ENCODE measurements at places on chromosomes 2 and 18.

DNA sequence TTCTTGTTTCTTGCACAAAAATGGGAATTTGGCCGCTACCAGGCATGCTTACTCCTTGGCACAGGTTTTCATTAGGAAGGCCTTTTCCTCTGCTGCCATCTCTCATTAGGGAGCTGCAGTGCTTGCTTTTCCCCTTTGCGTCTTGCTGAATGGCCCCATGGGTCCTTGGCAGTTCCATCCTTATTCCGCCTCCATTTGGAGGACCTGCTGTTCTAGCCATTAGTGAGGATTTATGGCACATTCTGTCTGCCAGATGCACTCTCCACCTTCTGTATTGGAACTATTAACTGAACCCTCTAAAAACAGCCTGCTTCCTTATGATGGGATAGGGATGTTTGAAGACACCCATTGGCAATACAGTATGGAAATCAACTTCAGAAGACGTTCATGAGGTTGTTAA lies 103.5 kb upstream of the NOSTRIN start:
- peak; percentile 47 for DNase-seq

DNA sequence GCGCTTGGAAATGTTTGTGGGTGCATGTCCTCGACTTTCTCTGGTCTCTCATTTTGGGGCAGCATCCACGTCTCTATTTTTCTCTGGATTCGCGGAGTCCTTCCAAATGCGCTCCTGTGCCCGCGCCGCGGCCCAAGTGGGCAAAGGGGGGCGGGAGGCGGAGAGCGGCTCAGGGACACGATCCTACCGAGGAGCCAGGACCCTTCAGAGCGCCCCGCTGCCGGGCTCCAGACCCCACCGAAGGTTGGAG lies 990 bp downstream of the EPAS1 start:
- no peak for DNase-seq

- DNase-seq: no peak
Measured at GRCh38 chr2:178306352-178307073, 112.2 kb downstream of the OSBPL6 start.

DNA sequence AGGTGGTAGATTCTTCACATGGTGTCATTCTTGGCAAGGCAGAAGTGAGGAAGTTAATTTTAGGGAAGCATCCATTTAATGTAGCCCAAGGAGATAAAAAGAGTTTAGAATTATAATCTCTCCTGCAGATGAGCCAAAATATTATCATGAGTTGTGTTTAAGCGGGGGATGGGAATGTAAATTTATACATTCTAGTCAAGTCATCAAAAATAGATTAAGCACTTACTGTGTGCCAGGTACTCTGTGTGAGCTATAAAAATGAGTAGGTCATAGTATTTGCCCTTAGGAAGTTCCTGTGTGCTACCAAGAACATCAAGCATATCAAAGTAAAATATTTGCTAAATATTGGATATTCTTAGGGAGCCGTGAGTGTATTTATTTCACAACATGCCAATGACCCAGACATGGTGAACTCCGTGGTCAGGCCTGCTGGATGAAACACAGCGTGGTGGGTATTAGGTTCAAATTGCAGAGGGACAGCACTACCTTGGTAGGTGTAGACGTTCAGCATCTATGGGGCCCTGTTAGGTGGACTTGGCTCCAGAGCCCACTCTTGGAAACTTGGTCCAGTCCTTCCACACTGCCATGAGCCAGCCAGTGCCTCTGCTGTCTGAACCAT lies 37.4 kb downstream of the MEIS1 start:
- no peak for DNase-seq

GRCh38 chr2:149741646-149742045 lies 154.1 kb upstream of the MMADHC start:
- DNase-seq: no peak

- no peak for DNase-seq
Measured at GRCh38 chr2:126220331-126220730, 435.6 kb upstream of the GYPC start.

- DNase-seq: no peak
Measured at GRCh38 chr18:50558948-50559751, 737 bp upstream of the MAPK4 start.
